Right renal cortex interstitium (tissue), 3 donors: ENCODE measurements at places on chromosomes 7 and 10. TPM values are rescaled to one million over a fixed set of nuclear protein-coding genes. Genes with fewer than 3 reads are reported as not detected.

ZEB1 gene
- 35.9 TPM for polyA plus RNA-seq

DNA sequence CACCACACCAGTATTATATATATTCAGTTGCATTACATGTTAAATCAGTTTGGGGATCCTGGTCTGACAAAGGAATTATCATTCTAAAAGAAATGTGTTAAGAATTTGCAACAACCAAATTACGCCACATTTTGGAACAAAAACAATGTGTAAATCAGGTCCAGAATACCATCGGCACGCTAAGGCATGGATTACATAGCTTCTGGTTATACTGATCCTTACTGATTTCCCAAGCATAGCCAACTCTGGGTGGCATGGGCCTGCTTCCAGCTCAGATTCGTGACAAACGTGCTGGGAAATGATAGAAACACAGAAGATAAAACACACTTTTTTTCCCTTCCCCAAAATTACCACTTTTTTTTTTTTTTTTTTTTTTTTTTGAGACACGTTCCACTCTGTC is 660.0 kb downstream of the SORCS1 start:
- no peak for DNase-seq

- DNase-seq: no peak
Observed at GRCh38 chr7:36186359-36187121, 33.5 kb downstream of the EEPD1 start.

DNA sequence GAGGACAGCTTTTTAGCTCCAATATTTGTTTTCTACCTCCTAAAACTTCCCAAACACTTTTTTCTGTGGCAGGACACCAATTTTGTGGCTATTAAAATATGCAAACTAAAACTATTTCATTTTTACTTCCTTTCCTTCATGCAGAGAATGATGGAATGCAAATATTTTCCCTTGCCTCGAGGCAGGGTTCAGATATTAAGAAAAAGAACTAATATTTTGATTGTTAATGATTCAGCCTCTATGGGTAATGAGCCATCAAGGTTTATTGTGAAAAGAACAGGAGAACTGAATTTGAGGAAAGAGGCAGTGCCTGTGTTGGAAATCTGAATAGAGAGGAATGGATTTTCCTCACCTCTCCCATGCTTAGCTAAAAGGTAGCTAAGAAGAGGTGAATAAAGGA is 43.1 kb upstream of the CASD1 start:
- no peak for DNase-seq

DNA sequence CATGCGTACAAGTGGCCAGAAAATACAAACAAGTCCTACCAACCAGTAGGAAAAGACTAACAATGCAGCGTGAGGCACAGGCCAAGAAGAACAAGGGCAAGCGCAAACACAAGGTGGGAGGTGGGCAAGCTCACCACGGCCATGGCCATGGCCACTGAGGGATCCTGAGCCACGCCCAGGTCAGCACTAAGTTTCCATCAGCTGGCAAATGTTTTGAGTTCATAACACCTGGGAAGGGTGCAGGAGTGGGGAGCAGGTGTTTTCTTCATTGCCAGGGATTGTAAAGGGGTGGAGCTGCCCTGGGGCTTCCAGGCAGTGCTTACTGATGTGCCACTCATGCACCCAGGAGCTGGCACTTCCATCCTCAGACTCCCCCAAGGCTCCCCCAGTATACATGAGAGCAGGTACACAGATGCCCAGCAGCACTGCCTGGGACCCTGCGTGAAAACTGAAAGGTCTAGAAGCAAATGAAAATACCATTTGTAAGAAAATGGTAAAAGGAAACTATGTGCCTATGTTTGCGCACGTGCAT is 139.2 kb upstream of the RET start:
- DNase-seq: no peak

SDK1 gene
- polyA plus RNA-seq: 5.8 TPM

- no peak for DNase-seq
Observed at GRCh38 chr10:12509794-12510100, 160.4 kb downstream of the CAMK1D start.

- no peak for DNase-seq
Observed at GRCh38 chr7:131656980-131657723, 100.7 kb upstream of the PODXL start.

PON1 gene
- polyA plus RNA-seq: 0.55 TPM

STMP1 gene
- polyA plus RNA-seq: 92.6 TPM

DNA sequence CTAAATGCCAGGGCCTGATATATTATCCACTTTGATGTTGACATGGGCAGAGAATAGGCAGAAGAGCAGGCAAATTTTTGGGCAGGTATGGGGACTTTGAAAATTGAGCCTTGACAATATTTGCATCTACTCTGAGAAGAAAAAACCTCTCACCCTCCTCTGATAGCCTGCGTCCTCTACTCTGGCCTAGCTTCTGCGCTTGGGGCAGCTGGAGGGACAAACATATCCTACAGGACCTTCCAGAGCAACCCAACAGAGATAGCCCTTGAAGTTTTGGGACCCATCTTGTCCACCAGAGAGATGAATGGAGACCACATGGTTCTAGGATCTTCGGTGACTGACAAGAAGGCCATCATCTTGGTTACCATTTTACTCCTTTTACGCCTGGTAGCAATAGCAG is at the start of gene TAS2R60:
TAS2R60 (plus strand) TSS at position 301 of the 400 bp plus-strand sequence; CDS start at position 301, 0 bp downstream.
- DNase-seq: no peak

NPSR1 gene
- not detected for polyA plus RNA-seq

GRCh38 chr10:79351332-79351731 is 4.1 kb downstream of the PPIF start:
- no peak for DNase-seq

DNA sequence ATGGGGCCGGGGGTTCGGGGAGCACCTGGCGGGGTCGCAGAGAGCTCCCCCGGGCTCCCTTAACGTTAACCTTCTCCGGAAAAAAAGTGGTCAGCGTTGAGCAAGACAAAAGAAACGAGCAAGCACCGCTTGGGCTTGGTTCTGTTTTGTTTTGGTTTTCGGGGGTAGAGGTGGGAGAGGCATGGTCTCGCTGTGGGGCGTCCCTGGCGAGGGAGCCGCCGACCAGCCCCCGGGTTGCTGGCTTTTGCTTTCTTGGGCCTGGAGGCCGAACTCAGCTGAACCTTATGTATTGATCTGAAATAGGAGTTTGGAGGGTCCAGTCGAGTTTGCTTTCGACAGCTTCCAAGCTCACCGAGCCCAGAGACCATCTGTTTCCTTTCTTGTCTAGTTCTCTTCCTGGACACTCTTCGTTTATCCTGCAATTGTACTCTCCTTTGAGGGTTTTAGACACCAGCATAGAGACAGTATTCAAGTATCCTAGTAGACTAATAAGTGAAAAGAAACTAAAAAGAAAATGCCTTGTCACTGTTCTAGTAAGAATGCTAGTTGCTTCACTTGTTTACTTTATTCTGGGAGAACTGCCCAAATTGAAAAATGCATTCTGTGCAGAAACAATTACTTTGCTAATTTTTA is 980 bp downstream of the FHIP2A start:
- peak; percentile 65 for DNase-seq

DNA sequence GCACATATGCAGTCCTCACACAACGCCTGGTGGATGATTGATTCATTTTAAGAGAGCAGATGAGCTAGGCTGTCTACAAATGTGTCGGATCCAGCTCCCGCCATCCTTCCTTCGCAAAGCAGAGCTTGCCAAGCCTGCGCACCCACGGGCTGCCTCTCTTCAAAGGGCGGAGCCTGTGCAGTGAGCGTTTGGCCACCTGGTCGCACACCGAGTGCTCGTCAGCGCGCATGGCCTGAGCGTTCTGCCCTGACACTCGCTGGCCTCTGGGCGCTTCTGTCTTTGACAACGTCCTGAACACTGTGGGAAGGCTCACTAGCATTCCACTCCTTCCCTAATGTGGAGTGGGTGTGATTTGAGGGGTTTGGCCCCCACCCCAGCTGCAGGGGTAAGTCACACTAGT is 47.1 kb upstream of the TMEM72 start:
- no peak for DNase-seq

- no peak for DNase-seq
Observed at GRCh38 chr7:149865437-149865836, 8.3 kb upstream of the ATP6V0E2 start.

- DNase-seq: no peak
Observed at GRCh38 chr7:51591223-51591622, 274.6 kb upstream of the COBL start.

DNA sequence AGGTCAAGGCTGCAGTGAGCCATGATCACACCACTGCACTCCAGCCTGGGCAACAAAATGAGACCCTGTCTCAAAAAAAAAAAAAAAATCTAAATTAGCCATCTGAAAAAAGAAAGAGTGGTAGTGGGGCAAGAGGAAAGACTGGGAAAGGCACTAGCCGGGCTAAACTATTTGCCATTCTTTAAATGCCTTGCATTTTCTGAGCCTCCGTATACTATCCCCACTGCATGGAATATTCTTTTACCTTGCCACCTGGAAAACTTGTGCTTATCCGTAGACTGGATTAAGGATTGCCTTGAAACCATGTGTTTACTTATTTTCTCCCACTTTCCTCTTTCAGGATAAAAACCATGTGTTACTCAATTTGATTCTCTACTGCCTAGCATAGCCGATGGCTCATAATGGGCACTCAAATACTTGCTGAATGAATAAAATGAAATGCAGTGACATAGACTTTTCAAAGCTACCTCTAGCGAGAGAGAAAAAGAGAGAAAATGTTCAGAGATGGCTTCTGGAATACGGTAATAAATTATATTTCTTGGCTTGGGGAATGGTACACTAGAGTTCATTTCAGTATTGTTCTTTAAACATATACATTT is 30.6 kb downstream of the HYCC1 start:
- DNase-seq: no peak

DNA sequence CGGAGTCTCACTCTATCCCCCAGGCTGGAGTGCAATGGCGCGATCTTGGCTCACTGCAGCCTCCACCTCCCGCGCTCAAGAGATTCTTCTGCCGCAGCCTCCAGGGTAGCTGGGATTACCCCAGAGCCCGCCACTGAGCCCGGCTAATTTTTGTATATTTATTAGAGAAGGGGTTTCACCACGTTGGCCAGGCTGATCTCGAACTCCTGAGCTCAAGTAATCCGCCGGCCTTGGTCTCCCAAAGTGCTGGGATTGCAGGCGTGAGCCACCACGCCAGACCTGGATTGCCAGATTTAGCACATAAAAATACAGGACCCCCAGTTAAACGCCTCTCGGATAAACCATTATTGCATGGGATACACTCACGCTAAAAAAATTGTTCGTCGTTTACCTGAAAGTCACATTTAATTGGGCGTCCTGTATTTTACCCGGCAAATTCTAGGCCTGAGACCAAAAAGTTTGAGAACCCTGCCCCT is 375 bp upstream of the GATAD1 start:
- DNase-seq: no peak

TEX36 gene
- not detected for polyA plus RNA-seq
